ENCODE measurements at places on chromosomes 13 and 19. TPM values are rescaled to one million over a fixed set of nuclear protein-coding genes. Genes with fewer than 3 reads are reported as not detected.

The POLR1D gene
- 96.6 TPM for total RNA-seq

The PROZ gene
- not detected for total RNA-seq

The NEK5 gene
- under 0.01 TPM for total RNA-seq

The CDX2 gene
- not detected for total RNA-seq

The ZNF534 gene
- under 0.01 TPM for total RNA-seq

The ZNF85 gene
- 7.7 TPM for total RNA-seq

The DNAAF3 gene
- 0.59 TPM for total RNA-seq

The CYP2B6 gene
- total RNA-seq: not detected

The CD37 gene
- not detected for total RNA-seq

The ZNF296 gene
- total RNA-seq: 0.20 TPM

The DLL3 gene
- total RNA-seq: 0.39 TPM

The CYP4F8 gene
- not detected for total RNA-seq

The C19orf73 gene
- total RNA-seq: 0.37 TPM

The RNF113B gene
- not detected for total RNA-seq

The SYT5 gene
- 0.39 TPM for total RNA-seq

The CPB2 gene
- total RNA-seq: not detected
